ENCODE measurements at places on chromosomes 2 and 18. TPM values are rescaled to one million over a fixed set of nuclear protein-coding genes. Genes with fewer than 3 reads are reported as not detected.

GRCh38 chr2:173221937-173222594 lies 132.6 kb upstream of the CDCA7 start:
- no peak overlapping the region for H3K27ac ChIP-seq
- no peak for DNase-seq
- H3K27me3 ChIP-seq, result peaks cover under 1% of the 10 kb centered on the region
- H3K36me3 ChIP-seq, result peaks cover 4% of the 10 kb centered on the region

GRCh38 chr18:27226556-27227075 lies 41.5 kb upstream of the CHST9 start:
- H3K4me3 ChIP-seq, result no peak overlapping the region
- no peaks in the 10 kb centered on the region for H3K4me1 ChIP-seq
- H3K36me3 ChIP-seq, result no peaks in the 10 kb centered on the region
- DNase-seq, result no peak
- no peaks in the 10 kb centered on the region for H3K27me3 ChIP-seq

GRCh38 chr2:8993196-8993901 lies 10.1 kb downstream of the MBOAT2 start:
- no peak overlapping the region for H3K4me3 ChIP-seq
- no peak overlapping the region for H3K27ac ChIP-seq
- peaks cover 18% of the 10 kb centered on the region for H3K27me3 ChIP-seq
- H3K4me1 ChIP-seq, result no peaks in the 10 kb centered on the region
- no peak for DNase-seq
- no peaks in the 10 kb centered on the region for H3K36me3 ChIP-seq

GRCh38 chr2:5021136-5021535 lies 671.0 kb upstream of the SOX11 start:
- no peaks in the 10 kb centered on the region for H3K36me3 ChIP-seq
- H3K27ac ChIP-seq, result no peak overlapping the region
- H3K27me3 ChIP-seq, result no peaks in the 10 kb centered on the region
- no peak overlapping the region for H3K4me3 ChIP-seq
- no peak for DNase-seq

- H3K27me3 ChIP-seq, result no peaks in the 10 kb centered on the region
- no peak for DNase-seq
- no peak overlapping the region for H3K4me3 ChIP-seq
- H3K27ac ChIP-seq, result no peak overlapping the region
- H3K36me3 ChIP-seq, result no peaks in the 10 kb centered on the region
Observed at GRCh38 chr2:188734691-188735090, 239.5 kb upstream of the COL3A1 start.

DNA sequence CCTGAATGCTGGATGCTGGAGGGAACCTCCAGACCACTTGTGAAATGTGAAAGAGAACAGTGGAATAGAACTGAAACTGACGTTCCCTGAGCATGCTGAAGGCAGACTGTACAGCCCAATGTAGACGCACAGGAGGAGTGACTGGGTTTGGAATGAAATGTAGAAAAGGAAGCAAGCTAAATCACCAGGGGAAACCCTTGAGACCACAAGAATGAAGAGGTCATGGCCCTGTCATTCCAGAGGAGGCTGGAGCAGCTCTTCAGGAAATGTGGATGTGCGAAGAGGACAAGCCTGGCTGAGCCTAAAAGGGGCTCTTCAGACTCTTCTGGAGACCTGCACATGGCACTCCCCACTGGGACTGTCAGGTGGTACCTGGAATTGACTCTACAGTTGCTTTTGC lies 118.5 kb upstream of the ALPP start:
- H3K4me1 ChIP-seq, result no peaks in the 10 kb centered on the region
- DNase-seq, result no peak
- no peak overlapping the region for H3K27ac ChIP-seq
- no peaks in the 10 kb centered on the region for H3K27me3 ChIP-seq

- peaks cover 28% of the 10 kb centered on the region for H3K36me3 ChIP-seq
- no peaks in the 10 kb centered on the region for H3K27me3 ChIP-seq
- H3K4me3 ChIP-seq, result no peak overlapping the region
Observed at GRCh38 chr2:165913636-165914035, 39.9 kb downstream of the TTC21B start.

GRCh38 chr2:16709769-16710168 lies 44.1 kb upstream of the CYRIA start:
- DNase-seq, result no peak
- peaks cover 4% of the 10 kb centered on the region for H3K27me3 ChIP-seq
- peaks cover 4% of the 10 kb centered on the region for H3K4me1 ChIP-seq
- no peak overlapping the region for H3K4me3 ChIP-seq
- no peaks in the 10 kb centered on the region for H3K36me3 ChIP-seq

GRCh38 chr2:16763493-16763899 lies 97.9 kb upstream of the CYRIA start:
- no peak overlapping the region for H3K27ac ChIP-seq
- DNase-seq, result no peak
- no peaks in the 10 kb centered on the region for H3K4me1 ChIP-seq
- peaks cover 8% of the 10 kb centered on the region for H3K27me3 ChIP-seq

DNA sequence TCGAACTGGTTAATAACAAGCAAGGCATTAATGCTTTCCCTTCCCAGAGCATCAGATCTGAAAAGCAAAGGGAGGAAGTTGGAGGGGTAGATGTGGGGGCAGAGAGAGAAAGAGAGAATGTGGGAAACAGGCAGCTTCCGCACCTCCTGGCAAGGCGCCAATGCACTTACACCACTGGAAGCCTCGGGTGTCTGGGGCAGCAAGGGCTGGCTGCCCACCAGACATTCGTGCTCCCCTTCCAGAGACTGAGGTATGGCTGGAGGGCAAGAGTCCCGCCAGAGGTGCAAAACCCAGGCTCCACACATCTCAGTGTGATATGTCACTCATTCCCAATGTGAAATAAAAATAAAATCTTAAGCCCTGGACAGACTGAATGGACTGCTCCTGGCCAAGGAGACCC lies 46.4 kb downstream of the TEX51 start:
- DNase-seq, result no peak
- H3K36me3 ChIP-seq, result no peaks in the 10 kb centered on the region
- no peaks in the 10 kb centered on the region for H3K4me1 ChIP-seq
- no peak overlapping the region for H3K27ac ChIP-seq
- peaks cover 3% of the 10 kb centered on the region for H3K27me3 ChIP-seq
- no peak overlapping the region for H3K4me3 ChIP-seq

DNA sequence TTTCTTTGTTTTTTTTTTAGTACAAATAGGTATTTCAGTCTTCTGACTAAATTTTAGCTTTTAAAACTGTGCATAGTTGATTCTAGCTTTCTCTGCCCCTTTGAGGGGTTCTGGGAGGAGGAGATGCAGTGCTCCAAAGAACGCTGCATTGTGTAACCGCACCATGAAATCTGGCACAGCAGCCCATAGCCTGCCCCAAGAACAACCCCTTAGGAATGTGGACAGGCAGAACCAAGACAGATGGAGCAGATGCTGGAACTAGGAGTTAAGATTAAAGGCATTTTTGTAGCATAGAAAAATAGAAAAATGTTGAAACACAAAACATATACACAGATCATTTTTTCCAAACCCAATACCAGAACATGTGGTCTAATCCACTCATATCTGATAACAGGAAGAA lies 187.5 kb downstream of the SCG2 start:
- H3K4me3 ChIP-seq, result no peak overlapping the region
- H3K4me1 ChIP-seq, result no peaks in the 10 kb centered on the region
- H3K36me3 ChIP-seq, result no peaks in the 10 kb centered on the region
- DNase-seq, result no peak
- no peak overlapping the region for H3K27ac ChIP-seq

DNA sequence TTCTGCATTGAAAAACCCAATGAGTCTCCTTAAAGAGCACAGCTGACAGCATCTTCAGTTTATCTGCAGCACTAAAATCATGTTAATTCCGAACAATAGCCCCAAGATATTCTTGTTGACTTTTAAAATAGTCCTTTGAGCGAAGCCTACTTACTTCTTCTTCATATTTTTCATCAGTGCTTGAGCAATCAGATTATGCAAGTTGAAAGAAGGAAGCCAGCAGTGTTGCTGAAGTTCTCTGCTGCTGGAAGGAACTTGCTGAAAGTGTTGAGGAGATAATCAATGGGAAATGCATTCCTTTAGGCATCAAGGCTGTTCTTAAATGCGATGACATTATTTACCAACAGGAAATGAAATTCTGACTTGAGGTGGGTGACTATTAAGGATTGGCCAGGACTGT lies 105.9 kb upstream of the SNTG2 start:
- no peak overlapping the region for H3K27ac ChIP-seq
- H3K4me3 ChIP-seq, result no peak overlapping the region
- peaks cover 5% of the 10 kb centered on the region for H3K27me3 ChIP-seq

- H3K36me3 ChIP-seq, result peaks cover 14% of the 10 kb centered on the region
- no peak overlapping the region for H3K4me3 ChIP-seq
- H3K27ac ChIP-seq, result peak overlapping the region; percentile 15
Observed at GRCh38 chr2:47076586-47077441, 78.3 kb downstream of the STPG4 start.

GRCh38 chr2:71486881-71487640 lies 33.7 kb downstream of the DYSF start:
- H3K36me3 ChIP-seq, result no peaks in the 10 kb centered on the region
- DNase-seq, result no peak
- H3K27ac ChIP-seq, result no peak overlapping the region
- peaks cover 5% of the 10 kb centered on the region for H3K27me3 ChIP-seq

DNA sequence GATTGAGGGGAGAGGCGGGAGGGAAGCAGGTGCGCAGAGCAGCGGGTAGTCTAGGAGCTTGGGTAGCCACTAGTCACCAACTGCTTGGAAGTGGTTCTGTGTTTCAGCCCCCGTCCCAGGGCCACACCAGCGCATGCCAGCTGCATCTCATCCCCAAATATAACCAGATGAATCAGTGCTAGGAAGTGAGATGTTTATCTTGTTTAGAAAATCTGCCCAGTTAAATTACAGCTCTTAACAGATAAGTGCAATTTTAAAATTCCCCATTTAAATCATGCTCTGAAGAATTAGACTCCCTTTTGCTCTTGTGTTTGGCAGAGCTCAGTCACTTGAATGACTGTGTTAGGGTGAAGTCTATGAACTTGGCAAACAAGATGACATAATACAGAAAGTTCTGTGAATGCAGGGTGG lies 193.8 kb downstream of the SEPTIN10 start:
- no peaks in the 10 kb centered on the region for H3K27me3 ChIP-seq
- H3K4me1 ChIP-seq, result no peaks in the 10 kb centered on the region
- DNase-seq, result no peak
- H3K36me3 ChIP-seq, result no peaks in the 10 kb centered on the region
- no peak overlapping the region for H3K27ac ChIP-seq

GRCh38 chr2:13604951-13605661 lies 888.4 kb downstream of the TRIB2 start:
- no peaks in the 10 kb centered on the region for H3K4me1 ChIP-seq
- H3K27me3 ChIP-seq, result no peaks in the 10 kb centered on the region
- no peak overlapping the region for H3K4me3 ChIP-seq
- no peak overlapping the region for H3K27ac ChIP-seq
- H3K36me3 ChIP-seq, result no peaks in the 10 kb centered on the region
- DNase-seq, result no peak

DNA sequence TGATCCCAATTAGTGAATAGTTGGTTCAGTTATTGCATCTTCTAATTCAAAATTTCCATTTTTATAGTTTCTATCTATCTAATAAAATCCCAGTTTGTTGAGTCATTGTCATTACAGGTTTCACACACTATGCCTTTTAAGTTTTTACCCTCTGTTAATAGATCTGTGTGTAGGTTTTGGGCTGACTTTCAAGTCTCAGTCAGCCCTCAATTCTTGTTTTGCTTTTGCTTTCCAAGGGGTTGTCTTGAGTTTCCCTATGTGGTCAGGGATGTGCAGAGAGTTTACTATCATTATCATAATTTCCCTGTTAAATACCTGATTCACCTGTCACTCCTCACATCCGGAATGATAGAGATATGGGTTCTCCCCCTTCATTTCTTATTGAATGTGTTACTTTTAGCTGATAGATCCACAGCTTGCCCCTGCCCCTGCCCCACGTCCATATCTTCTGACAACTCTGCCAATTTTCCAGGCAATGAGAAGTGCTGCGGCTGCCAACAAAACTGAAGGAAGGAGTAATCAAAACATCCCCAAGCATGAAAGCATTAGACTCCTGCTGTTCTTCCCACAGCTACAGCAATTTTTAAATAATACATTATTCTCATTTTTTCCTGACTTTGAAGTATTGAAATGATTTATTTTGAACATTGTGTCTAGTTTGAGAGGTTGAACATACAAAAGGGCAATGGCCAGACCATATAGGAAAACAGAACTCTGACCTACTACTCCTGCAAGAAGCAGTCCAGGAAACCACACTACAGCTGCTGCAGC lies 1064.8 kb downstream of the SUCLG1 start:
- H3K4me3 ChIP-seq, result no peak overlapping the region
- no peaks in the 10 kb centered on the region for H3K36me3 ChIP-seq
- no peaks in the 10 kb centered on the region for H3K4me1 ChIP-seq
- no peak overlapping the region for H3K27ac ChIP-seq

DNA sequence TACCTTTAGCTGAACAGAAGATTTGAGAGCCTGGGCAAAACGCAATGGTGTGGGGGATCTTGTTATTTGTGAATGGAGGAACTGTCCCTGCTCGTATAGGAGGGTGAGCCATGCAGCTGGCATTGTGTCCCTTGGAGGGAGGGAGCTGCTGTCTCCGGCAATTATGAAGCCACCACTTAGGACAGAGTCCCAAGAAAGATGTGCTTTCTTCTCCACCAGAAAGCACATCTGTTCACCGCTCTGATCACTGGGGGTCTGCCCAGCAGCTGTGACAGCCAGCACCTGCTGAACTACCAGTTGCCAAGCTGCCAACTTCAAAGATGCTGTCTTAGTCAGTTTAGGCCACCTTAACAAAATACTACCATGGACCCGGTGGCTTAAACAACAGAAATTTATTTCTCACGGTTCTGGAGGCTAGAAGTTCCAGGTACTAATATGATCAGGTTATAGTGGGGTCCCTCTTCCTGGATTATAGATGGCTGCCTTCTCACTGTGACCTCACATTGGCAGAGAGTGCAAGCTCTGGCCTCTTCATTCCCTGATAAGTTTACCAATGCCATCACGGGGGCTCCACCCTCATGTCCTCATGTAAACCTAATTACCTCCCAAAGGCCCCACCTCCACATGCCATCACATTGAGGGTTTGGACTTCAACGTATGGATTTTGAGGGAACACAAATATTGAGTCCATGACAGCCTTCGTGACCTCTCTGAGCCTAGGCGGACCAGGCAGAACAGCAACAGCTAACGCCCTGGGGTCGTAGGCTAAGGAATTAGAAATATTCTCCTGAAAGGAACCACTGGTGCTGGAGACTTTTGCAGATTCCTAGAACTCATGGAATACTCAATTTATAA lies 148.3 kb downstream of the RHBDD1 start:
- H3K27ac ChIP-seq, result no peak overlapping the region
- no peaks in the 10 kb centered on the region for H3K27me3 ChIP-seq
- H3K4me3 ChIP-seq, result no peak overlapping the region

The LIMS2 gene
- total RNA-seq, result 7.2 TPM

The ELAC1 gene
- total RNA-seq, result 6.8 TPM

The SPIRE1 gene
- total RNA-seq, result 7.6 TPM

The RTP5 gene
- 0.07 TPM for total RNA-seq

The PLA2R1 gene
- total RNA-seq, result not detected

The KLHL29 gene
- 3.7 TPM for total RNA-seq

The CARF gene
- total RNA-seq, result 3.9 TPM

All from activated CD4-positive, alpha-beta T cell treated with anti-CD3 and anti-CD28 coated beads, Interleukin-2, amount 10 ng/mL, durations not matched to agents 24 days and 14 days (primary cell).